ENCODE measurements at places on chromosomes 6 and 20.
A peak's percentile ranks its signal among the peaks of the same experiment; 100 is the strongest.

- DNase-seq, result no peak
Measured at GRCh38 chr6:155165029-155165710, 98.6 kb upstream of the CLDN20 start.

- DNase-seq, result no peak
Measured at GRCh38 chr6:90406142-90406794, 109.6 kb upstream of the BACH2 start.

GRCh38 chr6:6696867-6697531 lies 108.5 kb downstream of the LY86 start:
- peak; percentile 60 for DNase-seq

DNA sequence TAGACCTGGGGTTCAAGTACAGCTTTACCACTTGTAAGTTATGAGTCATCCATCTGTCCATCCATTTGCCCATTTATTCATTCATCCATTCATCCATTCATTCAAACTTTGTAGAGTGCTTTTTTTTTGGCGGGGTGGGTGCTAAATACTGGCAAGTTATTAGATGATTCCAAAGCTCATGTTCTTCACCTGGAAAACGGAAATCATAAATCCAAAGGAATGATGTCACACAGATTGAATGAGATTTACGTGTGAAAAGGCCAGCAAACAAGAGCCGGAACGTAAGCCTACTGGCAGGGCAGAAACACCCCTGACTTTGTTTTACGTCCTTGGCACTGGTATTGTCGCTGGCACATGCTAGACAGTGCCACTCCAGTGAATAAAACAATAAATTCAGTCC lies 480.9 kb upstream of the CHD6 start:
- DNase-seq, result no peak

DNA sequence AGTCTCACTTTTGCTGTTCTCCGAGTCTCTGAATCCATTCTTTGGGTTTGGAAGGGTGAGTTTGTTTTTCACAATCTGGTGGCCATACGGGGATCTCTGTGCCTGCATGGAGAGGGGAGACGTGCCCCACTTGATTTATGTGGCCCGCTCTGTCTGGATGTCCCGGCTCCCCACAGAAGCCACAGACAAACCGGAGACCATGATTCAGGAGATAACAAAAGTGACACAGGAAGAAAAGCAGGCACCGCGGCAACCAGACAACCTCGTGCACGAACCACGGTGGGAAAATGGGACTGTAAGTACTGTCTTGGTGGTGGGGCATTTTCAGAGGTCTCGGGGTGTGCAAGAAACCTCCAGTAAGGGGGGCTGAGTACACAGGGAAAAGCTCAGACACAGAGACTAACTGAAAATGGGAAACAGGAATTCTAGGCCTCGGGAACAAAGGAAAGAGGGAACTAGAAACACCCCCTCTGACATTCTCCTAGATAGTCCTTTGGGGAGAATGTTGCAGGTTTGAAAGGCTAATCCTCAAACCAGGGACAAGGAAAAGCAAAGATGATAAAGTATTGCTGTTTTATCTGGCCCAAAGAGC lies 22.1 kb upstream of the ZNF318 start:
- no peak for DNase-seq

GRCh38 chr6:163226181-163226835 lies 188.2 kb upstream of the QKI start:
- DNase-seq, result no peak

DNA sequence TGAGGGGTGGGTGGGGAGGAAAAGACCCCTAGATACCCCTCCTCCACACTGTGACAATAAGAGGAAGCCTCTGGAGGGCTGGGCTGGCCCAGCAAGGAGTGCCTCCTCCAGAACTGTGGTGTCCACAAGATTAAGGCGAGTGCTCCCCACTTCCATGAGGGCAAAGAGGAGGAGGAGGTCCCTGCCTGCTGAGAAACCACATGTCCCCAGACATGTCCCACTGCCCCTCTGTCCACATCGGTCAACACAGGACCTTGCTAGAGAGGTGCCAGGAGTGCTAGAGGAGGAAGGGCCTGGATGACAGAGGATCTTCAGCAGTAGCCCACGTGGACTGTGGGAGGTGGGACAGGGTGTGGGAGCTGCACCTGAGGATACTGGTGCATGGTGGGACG lies 3.1 kb downstream of the RAET1G start:
- no peak for DNase-seq

- no peak for DNase-seq
Measured at GRCh38 chr6:87669051-87669450, 33.0 kb downstream of the AKIRIN2 start.

DNA sequence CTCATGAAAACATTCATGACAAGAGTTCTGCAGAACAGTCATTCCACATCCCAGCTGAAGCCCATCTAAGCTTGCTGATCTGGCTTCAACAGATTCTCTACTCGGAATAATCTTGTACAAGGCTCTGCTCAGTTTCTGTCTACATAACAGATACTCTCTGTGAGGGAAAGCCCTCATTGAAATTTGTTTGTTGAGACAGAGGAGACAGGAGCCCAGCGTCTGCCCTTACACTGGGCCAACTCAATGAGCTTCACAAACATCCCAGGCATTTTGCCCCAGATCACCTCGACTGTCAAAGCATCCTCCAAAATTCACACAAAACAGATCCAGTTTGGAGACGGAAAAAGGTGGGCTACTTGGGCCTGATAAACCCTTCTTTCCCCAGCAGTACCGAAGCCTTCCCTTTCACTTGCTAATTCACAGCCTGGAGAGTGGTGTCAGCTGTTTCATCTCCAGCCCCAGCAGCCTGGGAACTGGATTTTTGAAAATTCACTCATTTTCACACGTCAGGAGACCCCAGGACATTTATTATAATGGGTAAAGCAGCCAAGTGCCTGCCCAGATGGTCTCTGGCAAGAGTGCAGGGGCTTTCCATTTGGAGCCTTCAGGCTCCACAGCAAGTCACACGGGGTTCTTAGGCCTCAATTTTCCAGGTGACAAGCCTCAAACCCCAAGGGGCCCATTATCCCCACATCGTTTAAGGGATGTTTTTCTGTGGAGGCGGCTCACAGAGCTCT lies 7.3 kb downstream of the CCDC167 start:
- DNase-seq, result no peak

DNA sequence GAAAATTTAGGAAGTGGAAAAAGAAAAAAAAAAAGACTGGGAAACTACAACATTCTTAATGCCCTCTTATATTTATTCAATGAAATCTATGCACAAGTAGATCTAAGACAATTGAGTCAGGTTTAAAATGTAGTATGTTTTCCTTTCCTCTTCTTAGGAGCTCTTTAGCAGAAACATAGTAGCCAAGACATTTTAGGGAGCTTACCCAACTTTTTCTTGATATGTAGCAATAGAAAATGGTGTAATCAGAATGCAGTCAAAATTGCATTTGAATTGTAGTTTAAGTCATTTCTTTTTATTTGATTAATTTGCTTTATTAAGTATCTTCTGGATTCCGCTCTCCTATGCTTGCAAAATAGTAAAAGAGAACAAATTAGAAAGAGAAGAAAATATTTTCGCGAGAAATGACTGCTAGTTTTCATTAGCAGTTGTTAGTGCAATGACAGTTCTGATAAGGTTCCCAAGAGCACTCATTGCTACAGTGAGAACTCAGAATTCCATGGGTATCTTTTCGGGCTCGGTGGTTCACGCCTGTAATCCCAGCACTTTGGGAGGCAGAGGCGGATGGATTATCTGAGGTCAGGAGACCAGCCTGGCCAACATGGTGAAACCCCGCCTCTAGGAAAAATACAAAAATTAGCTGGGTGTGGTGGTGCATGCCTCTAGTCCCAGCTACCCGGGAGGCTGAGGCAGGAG lies 52.2 kb downstream of the JARID2 start:
- no peak for DNase-seq

- DNase-seq, result no peak
Measured at GRCh38 chr6:139060332-139060731, 31.8 kb downstream of the ABRACL start.

- no peak for DNase-seq
Measured at GRCh38 chr20:38213607-38213940, 47.0 kb downstream of the KIAA1755 start.

DNA sequence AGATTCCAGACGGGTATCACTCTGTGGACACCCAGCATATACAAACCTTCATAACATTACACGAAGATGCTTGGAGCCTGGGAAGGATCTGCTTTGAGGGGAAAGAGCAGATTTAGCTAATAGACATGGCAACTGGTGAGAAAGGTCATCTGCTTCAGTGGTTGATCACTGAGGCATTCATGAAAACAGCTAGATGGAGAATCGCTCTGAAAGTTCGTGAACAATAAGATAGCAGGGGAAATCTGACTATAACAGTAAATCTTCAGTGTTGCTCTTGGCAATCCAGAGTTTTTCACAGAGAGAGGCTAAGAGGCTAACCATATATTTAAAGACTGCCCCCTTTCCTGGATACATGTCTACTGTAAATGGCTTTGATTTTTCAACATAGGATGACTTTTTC lies 245.3 kb downstream of the FARS2 start:
- DNase-seq, result no peak

DNA sequence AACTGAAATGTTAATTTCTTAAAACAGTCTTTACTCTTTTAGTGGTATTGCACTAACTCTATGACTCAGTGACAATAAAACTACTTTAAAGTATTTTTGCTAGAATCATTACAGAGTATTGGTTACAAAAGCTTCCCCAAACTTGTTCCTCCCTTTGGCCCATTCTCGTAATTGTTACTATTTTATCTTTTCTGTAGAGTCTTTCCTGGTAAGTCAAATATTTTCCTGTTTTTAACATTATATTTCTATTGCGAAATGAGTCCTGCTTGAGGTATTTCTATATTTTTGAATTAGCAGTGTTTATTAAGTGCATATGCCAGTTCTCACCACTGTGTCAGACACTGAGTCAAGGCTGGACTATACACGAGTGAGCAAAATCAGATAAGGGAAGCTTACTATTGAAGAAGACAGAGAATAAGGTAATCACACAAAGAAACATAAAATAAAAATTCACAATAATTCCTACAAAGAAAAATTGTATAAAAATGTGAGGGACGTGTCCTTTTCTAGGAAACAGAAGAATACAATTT lies 970.5 kb downstream of the EYS start:
- no peak for DNase-seq

- no peak for DNase-seq
Measured at GRCh38 chr6:88135578-88136114, 30.5 kb downstream of the CNR1 start.

GRCh38 chr6:119717942-119718341 lies 368.4 kb upstream of the MAN1A1 start:
- DNase-seq, result no peak

DNA sequence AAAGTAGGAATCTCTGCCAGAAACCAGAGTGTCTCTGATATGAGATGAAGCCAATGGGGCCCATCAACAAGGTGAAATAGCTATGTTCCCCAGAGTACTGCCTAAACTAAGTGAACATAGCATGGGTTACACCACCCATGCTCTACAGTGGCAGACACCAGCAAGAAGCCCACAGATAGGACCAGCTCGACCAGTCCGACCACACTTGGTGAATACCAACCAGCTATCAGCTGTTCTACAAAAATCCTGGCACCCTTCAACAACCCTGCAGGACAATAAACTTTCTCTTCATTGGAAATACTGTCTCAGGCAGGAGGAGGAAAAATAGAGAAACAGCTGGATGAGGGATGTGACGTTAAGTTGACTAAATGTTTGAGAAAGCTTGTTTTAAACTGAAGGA lies 311.4 kb downstream of the EPM2A start:
- DNase-seq, result no peak

DNA sequence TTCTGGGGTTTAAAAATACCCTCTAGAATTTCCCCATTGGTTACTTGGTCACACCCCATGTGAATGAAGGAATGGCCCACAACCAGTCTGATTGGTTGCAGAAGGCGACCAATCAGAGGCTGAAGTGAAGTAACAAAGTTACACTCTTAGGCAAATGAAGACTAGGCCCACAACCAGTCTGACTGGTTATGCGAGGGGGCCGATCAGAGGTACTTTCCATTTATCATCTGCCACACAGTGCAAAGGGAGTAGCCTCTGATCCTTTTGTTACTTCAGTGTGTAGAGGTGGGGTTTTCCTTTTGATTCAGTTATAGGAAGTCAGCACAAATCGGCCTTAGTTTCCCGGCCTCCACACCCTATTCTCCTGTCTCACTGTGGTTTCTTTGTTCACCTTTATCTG lies 61.2 kb upstream of the SGK1 start:
- DNase-seq, result peak; percentile 96

- DNase-seq, result no peak
Measured at GRCh38 chr20:62355878-62356588, 11.1 kb downstream of the LAMA5 start.

- peak; percentile 52 for DNase-seq
Measured at GRCh38 chr6:127641905-127642304, 64.9 kb downstream of the C6orf58 start.

- no peak for DNase-seq
Measured at GRCh38 chr20:33601861-33602260, 60.3 kb upstream of the C20orf144 start.

DNA sequence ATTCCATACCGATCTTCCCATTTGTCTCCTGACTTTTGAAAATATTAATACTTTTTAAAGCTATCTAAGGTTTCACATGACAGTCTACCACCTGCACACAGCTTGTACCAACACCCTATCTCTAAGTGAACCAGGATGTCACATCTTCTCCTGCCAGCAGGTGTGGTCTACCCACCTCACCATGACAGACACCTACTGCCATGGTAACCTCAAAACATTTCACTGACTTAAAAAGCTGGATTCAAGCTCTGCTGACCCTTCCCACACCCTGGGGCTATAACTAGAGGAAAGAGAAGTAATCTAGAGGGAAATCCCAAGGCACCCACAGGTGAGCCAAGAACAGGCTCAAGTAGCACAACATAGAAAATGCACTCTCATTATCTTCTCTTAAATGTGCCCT lies 1.2 kb downstream of the SLC17A3 start:
- no peak for DNase-seq

GRCh38 chr6:36436466-36436865 lies 6.2 kb downstream of the PXT1 start:
- no peak for DNase-seq

- no peak for DNase-seq
Measured at GRCh38 chr6:84197708-84198107, 29.7 kb downstream of the CEP162 start.

GRCh38 chr6:23879816-23880215 lies 246.2 kb upstream of the NRSN1 start:
- no peak for DNase-seq

DNA sequence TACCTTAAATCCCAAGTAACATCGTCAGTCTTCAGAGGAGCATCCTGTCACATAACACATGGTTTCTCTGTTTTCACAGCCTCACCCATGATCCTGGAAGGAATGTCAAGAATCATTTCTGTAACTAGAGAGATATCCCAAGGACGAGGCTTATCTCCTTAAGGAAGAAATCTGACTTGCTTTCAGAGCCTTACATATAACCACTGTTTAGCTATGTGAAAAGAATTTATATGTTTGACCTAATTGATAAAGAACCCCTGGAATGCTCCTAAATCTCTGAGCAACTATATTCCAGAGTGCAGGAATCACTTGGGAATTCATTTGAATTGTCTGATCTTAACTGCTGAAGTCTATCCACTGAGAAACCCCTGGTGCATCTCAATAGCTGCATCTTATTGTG lies 243.1 kb downstream of the ALDH8A1 start:
- peak; percentile 32 for DNase-seq
